Psoas muscle (tissue), 8 donors: ENCODE measurements at places on chromosomes 5 and 9. TPM values are rescaled to one million over a fixed set of nuclear protein-coding genes. Genes with fewer than 3 reads are reported as not detected.
A peak's percentile ranks its signal among the peaks of the same experiment; 100 is the strongest.

Gene RLN2
- total RNA-seq: not detected

Gene NREP
- 15.1 TPM for total RNA-seq

Gene S1PR3
- 5.1 TPM for total RNA-seq

GRCh38 chr5:640461-641330 is 28.6 kb downstream of the CEP72 start:
- DNase-seq: peak; percentile 46

GRCh38 chr5:173782671-173783101 is 105.5 kb upstream of the CPEB4 start:
- DNase-seq: no peak

GRCh38 chr9:5425006-5425628 is 12.6 kb downstream of the PLGRKT start:
- no peak for DNase-seq

GRCh38 chr9:107624234-107624948 is 134.8 kb upstream of the KLF4 start:
- no peak for DNase-seq

DNA sequence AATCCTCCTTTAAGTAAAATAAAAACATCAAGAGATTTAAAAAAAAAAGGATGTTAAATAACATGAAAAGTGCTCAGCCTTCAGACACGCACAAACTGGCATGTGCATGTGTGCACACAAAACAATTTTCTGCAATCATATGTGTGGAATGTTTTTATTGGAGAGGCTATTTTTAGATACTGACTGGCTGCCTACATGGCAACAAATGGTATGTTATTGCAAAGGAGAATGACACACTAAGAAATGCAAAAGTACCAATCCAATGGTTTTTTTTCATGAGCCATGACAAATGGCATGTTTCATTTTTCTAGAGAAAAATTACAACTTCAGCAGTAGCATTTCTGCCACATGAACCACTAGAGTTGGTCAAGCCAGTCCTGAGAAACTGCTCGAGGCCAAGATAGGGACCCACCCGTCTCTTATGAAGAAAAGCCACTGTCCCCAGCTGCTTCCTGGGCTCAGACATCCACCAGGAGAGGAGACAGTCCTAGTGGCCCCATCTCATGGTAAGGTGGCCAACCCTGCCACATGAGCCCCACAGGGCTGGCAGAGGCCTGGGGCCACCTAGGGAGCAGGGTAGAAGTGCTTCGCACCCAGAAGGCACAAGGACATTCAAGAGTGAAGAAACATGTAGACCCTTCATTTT is 116.4 kb downstream of the MYO10 start:
- no peak for DNase-seq
